ENCODE measurements at places on chromosomes 7 and 10. TPM values are rescaled to one million over a fixed set of nuclear protein-coding genes. Genes with fewer than 3 reads are reported as not detected.

EPDR1 gene
- total RNA-seq: 0.15 TPM

RNF32 gene
- 0.94 TPM for total RNA-seq

FASTK gene
- 59.6 TPM for total RNA-seq

PLEKHS1 gene
- not detected for total RNA-seq

CYP26A1 gene
- not detected for total RNA-seq

NKX2-3 gene
- total RNA-seq: not detected

GNG11 gene
- 1.7 TPM for total RNA-seq

POLR2J2 gene
- 2.3 TPM for total RNA-seq

PHF14 gene
- total RNA-seq: 15.9 TPM

SMURF1 gene
- 21.3 TPM for total RNA-seq

FKBP9 gene
- total RNA-seq: 238 TPM

KIF20B gene
- 9.6 TPM for total RNA-seq

FOXI2 gene
- total RNA-seq: not detected

CALHM3 gene
- total RNA-seq: not detected

ADIRF gene
- 23.8 TPM for total RNA-seq

CYP3A4 gene
- not detected for total RNA-seq

PRSS2 gene
- total RNA-seq: not detected

GPR26 gene
- total RNA-seq: not detected

SMO gene
- 6.5 TPM for total RNA-seq

C10orf71 gene
- not detected for total RNA-seq

BTBD16 gene
- 0.15 TPM for total RNA-seq

CEP55 gene
- total RNA-seq: 63.8 TPM

HACD1 gene
- total RNA-seq: 27.8 TPM

GPR85 gene
- 0.34 TPM for total RNA-seq

GATA3 gene
- total RNA-seq: 3.5 TPM

RPP38 gene
- total RNA-seq: 16.2 TPM

NRG3 gene
- not detected for total RNA-seq

TUBAL3 gene
- 1.5 TPM for total RNA-seq

ZC3HAV1L gene
- total RNA-seq: 9.3 TPM

FAM25G gene
- 21.2 TPM for total RNA-seq

TLX1 gene
- not detected for total RNA-seq

EPHA1 gene
- total RNA-seq: 37.2 TPM

ELMO1 gene
- not detected for total RNA-seq

ARHGAP22 gene
- total RNA-seq: 9.0 TPM

SFXN2 gene
- 5.6 TPM for total RNA-seq

FAM20C gene
- total RNA-seq: 29.5 TPM

CAV2 gene
- total RNA-seq: 256 TPM

ADAP1 gene
- 9.9 TPM for total RNA-seq

AQP1 gene
- not detected for total RNA-seq

NOLC1 gene
- 155 TPM for total RNA-seq

C10orf143 gene
- total RNA-seq: not detected

PRSS37 gene
- total RNA-seq: not detected

ANKRD30A gene
- total RNA-seq: not detected

NKX1-2 gene
- 2.6 TPM for total RNA-seq

NPSR1 gene
- not detected for total RNA-seq

DRGX gene
- not detected for total RNA-seq

FAM131B gene
- total RNA-seq: 0.08 TPM

TAS2R16 gene
- not detected for total RNA-seq

TWIST1 gene
- 0.34 TPM for total RNA-seq

MDFIC gene
- total RNA-seq: 9.7 TPM

FRA10AC1 gene
- total RNA-seq: 6.0 TPM

TRIM50 gene
- total RNA-seq: not detected

PPP1R17 gene
- total RNA-seq: not detected

OR13A1 gene
- not detected for total RNA-seq

VAX1 gene
- total RNA-seq: not detected

FZD8 gene
- 26.0 TPM for total RNA-seq

UPK3BL2 gene
- total RNA-seq: 2.3 TPM
